Panc1 (cell line): ENCODE measurements at places on chromosomes 5 and 9. TPM values are rescaled to one million over a fixed set of nuclear protein-coding genes. Genes with fewer than 3 reads are reported as not detected.

Gene CFAP77
- not detected for total RNA-seq

Gene NIPSNAP3A
- total RNA-seq: 17.4 TPM

Gene GPR151
- total RNA-seq: not detected

Gene COQ4
- total RNA-seq: 19.1 TPM

Gene NUDT12
- 9.2 TPM for total RNA-seq

Gene KLHL3
- total RNA-seq: 1.9 TPM

Gene HAPLN1
- total RNA-seq: 0.13 TPM

Gene KIAA1958
- 10.4 TPM for total RNA-seq

Gene MEIKIN
- total RNA-seq: not detected

Gene FOXD4
- total RNA-seq: 0.23 TPM

Gene HMHB1
- total RNA-seq: not detected

Gene HMMR
- total RNA-seq: 42.5 TPM

Gene TMEM171
- 2.1 TPM for total RNA-seq

Gene FGF18
- 1.7 TPM for total RNA-seq

Gene CACFD1
- total RNA-seq: 13.9 TPM

Gene GABRP
- total RNA-seq: not detected

Gene ARL14EPL
- total RNA-seq: not detected
